Nephron progenitor cell (in vitro differentiated cells): ENCODE measurements at places on chromosomes 3 and 15.
A peak's percentile ranks its signal among the peaks of the same experiment; 100 is the strongest.

DNA sequence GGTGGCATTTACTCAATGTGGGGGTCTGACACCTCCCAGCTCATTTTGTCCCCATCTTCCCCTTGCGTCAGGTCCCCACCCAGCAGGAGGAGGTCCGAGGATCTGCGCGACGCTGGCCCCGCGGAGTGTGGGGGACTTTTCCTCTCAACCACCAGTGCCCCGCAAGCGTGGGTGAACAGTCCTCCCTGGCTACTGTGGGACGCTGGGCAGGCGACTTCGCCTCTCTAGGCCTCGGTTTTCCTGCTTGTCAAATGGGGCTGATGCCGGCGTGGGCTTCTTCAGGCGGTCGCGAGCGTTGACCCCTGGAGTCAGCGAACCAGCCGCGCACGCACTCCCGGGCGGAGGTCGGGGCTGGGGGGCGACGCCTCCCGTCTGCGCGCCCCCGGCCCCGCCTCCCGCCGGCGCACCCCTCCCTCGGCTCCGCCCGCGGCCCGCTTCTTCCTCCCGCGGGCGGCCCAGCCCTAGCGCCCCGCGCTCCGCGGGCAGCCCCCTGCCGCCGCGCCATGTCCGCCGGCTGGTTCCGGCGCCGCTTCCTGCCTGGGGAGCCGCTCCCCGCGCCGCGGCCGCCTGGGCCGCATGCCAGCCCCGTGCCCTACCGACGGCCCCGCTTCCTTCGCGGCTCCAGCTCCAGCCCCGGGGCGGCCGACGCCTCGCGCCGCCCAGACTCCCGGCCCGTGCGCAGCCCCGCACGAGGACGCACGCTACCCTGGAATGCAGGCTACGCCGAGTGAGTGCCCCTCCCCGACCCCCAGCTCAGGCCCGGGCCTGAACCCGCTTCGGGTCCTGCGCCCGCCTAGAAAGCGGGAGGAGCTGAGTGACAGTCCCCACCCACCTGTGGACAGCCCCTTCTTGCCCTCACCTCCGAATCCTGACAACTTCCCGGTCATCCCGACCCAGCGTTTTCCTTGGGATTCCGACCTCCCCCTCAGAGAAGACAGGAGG lies at the start of gene PPM1M:
Gene PPM1M (plus strand): TSS at position 438 of the 942 bp plus-strand sequence. CDS start 66 bp downstream, at position 504.
- peak; percentile 68 for DNase-seq

- no peak for DNase-seq
Measured at GRCh38 chr15:67935244-67935643, 95.4 kb upstream of the RNU6-1 start.

GRCh38 chr3:141450727-141451375 lies 36.0 kb upstream of the RASA2 start:
- no peak for DNase-seq

GRCh38 chr3:26964836-26965235 lies 342.3 kb downstream of the LRRC3B start:
- no peak for DNase-seq

- DNase-seq, result no peak
Measured at GRCh38 chr3:178669022-178669601, 132.9 kb downstream of the KCNMB2 start.

- DNase-seq, result no peak
Measured at GRCh38 chr15:33089165-33089877, 105.2 kb downstream of the FMN1 start.
